ENCODE measurements at places on chromosomes 13 and 19. TPM values are rescaled to one million over a fixed set of nuclear protein-coding genes. Genes with fewer than 3 reads are reported as not detected.

Gene SCN1B
- polyA plus RNA-seq: 11.2 TPM

DNA sequence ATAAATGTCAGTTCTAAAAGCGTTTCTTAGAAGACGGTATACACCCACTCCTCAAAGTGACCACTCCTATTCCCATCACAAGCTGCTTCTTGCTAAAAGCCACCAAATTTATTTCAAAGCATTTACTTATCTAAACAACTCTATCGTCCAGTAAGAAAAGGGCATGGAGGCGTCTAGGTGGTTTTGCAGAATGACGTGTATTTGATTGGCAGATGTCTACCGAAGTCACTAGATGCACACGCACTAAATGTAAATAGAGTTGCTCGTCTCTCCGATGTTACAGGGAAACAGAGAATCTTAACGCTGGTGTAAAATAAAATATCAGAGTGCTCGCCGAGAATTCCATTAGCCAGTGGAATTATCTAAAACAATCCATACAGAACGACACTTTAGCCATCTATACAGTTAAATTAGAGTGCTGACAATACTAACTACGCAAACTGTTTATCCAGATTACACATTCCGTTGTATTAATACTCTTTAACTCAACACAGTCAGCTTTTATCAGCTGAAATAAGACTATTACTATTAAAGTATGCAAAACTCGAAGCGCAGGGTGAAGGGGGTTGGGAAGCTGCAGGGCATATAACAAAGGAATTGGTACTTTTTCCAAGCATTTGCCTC, 1.9 kb downstream of the KLF12 start:
- peak; percentile 72 for DNase-seq

Gene ZIK1
- 0.79 TPM for polyA plus RNA-seq

GRCh38 chr19:4660993-4661392, 9.1 kb downstream of the MYDGF start:
- no peak for DNase-seq

- DNase-seq: no peak
Measured at GRCh38 chr19:31340042-31341025, 8.9 kb downstream of the TSHZ3 start.
